ENCODE measurements at places on chromosomes 5 and 9. TPM values are rescaled to one million over a fixed set of nuclear protein-coding genes. Genes with fewer than 3 reads are reported as not detected.

The EFCAB9 gene
- not detected for total RNA-seq

The TPM2 gene
- 1,042 TPM for total RNA-seq

- no peaks in the 10 kb centered on the region for H3K36me3 ChIP-seq
- H3K4me1 ChIP-seq: peaks cover 8% of the 10 kb centered on the region
- peak within 1 kb of the TSS; percentile 23 for H3K4me3 ChIP-seq
- peaks cover 74% of the 10 kb centered on the region for H3K27me3 ChIP-seq
These were observed at the start of gene FOXE1 for GRCh38 chr9:97853056-97853843. Gene FOXE1 (plus strand): TSS chr9:97853226. CDS start chr9:97853915, 689 bp downstream.

- H3K27me3 ChIP-seq: no peaks in the 10 kb centered on the region
- no peak overlapping the region for H3K27ac ChIP-seq
- H3K36me3 ChIP-seq: no peaks in the 10 kb centered on the region
- no peaks in the 10 kb centered on the region for H3K4me1 ChIP-seq
- DNase-seq: no peak
These were observed 62.9 kb downstream of the SMIM23 start for GRCh38 chr5:171848486-171848885.

- H3K4me1 ChIP-seq: peaks cover 8% of the 10 kb centered on the region
- no peaks in the 10 kb centered on the region for H3K27me3 ChIP-seq
- no peak overlapping the region for H3K4me3 ChIP-seq
- no peak for DNase-seq
- H3K27ac ChIP-seq: no peak overlapping the region
These were observed 4.8 kb downstream of the IRF1 start for GRCh38 chr5:132485641-132486317.

- no peaks in the 10 kb centered on the region for H3K4me1 ChIP-seq
- H3K27ac ChIP-seq: no peak overlapping the region
- DNase-seq: no peak
These were observed 23.1 kb downstream of the NDUFS6 start for GRCh38 chr5:1824109-1824821.

GRCh38 chr5:135883441-135883840, 12.2 kb downstream of the IL9 start:
- no peaks in the 10 kb centered on the region for H3K4me1 ChIP-seq
- H3K4me3 ChIP-seq: no peak overlapping the region
- no peak for DNase-seq
- no peaks in the 10 kb centered on the region for H3K36me3 ChIP-seq

DNA sequence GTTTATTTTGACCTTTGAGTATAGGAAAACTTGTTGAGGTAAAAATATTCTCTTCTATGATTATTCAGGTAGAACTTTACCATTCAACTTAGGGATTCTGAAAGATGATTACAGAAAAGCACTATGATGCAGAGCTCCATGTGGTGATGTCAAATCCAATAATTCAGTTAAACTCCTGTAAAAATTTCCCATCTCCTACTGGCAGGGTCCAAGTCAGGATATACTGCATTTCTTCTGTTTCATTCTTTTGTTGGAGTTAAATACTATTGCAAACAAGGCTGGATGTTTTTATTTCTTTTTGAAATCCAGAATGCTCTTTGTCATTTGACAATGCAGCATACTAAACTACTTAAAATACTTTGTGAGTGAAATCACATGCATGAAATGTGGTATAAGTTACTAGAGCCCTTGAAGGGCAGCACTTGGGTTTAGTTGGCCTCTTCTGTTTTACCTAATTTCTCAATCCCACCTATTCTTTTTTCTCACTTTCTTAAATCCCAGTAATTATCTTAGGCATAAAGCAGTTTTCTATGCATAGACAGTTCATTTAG, 204.5 kb downstream of the FBXL7 start:
- H3K4me1 ChIP-seq: no peaks in the 10 kb centered on the region
- no peaks in the 10 kb centered on the region for H3K27me3 ChIP-seq
- H3K4me3 ChIP-seq: no peak overlapping the region

- no peak overlapping the region for H3K27ac ChIP-seq
- no peaks in the 10 kb centered on the region for H3K27me3 ChIP-seq
- H3K4me1 ChIP-seq: no peaks in the 10 kb centered on the region
- H3K36me3 ChIP-seq: no peaks in the 10 kb centered on the region
- no peak overlapping the region for H3K4me3 ChIP-seq
- no peak for DNase-seq
These were observed 81.0 kb upstream of the SLC25A51 start for GRCh38 chr9:37984672-37985611.

DNA sequence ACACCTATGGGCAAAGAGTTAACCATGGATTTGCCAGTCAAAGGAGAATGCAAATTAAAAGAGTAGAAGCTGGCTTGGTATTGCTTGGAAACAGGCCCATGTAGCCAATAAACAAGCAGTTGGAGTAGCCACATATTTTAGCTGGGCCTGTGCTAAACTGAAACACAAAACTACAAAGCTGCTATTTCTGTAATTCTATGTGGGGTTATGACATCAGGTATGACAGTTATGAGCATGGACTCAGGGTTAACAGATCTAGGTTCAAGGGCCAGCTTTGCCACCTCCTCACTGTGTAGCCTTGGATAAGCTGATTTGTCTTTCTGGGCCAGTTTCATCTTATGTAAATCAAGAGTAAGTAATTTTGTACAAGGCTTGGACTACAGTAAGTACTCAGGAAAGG, 142.7 kb downstream of the PIP5K1B start:
- no peak overlapping the region for H3K4me3 ChIP-seq
- no peak overlapping the region for H3K27ac ChIP-seq
- DNase-seq: no peak
- no peaks in the 10 kb centered on the region for H3K4me1 ChIP-seq
- H3K27me3 ChIP-seq: no peaks in the 10 kb centered on the region

- H3K4me3 ChIP-seq: no peak overlapping the region
- H3K36me3 ChIP-seq: no peaks in the 10 kb centered on the region
- no peak overlapping the region for H3K27ac ChIP-seq
- no peak for DNase-seq
- no peaks in the 10 kb centered on the region for H3K27me3 ChIP-seq
These were observed 28.6 kb downstream of the RASGEF1C start for GRCh38 chr5:180180421-180180820.
